ENCODE measurements at places on chromosomes 3 and 15.

DNA sequence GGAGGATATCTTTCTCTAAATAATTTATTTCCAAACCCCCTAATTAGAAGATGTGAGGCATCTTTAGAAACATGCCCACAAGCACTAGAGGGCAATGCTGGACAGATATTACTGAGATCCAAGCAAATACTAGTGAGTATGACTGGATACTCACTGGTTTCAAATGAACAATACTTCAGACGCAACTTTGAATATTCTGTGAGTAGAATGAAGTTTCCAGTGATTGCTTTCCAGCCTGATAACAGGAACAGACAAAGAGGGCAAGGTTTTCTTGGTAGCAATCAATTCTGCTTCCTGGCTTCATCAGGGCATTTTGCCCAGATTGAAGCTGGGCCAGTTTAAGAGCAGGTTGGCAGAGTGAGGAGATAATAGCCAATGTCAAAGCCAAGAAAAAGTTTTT, 442.6 kb upstream of the PDZRN3 start:
- H3K4me1 ChIP-seq: no peaks in the 10 kb centered on the region
- DNase-seq: peak; percentile 63
- H3K4me3 ChIP-seq: no peak overlapping the region

DNA sequence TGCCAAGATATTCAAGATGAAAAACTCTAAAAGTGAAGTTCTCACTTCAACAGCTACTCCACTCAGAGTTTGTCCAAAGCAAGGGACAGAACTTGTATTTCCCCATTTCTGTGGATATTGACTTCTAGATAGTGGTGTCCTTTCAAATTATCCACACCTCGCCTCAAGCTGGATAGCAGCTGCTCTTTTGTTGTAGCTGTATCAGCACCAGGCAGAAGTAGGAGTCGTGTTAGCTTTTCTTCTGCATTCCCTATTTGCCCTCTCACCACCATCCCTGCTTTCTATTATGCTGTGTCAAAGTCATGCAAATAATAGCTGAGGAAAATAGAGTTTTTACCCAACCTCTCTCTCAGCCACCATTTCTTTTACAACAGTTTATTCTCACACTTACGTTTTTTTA, 303.8 kb downstream of the EPHA3 start:
- no peaks in the 10 kb centered on the region for H3K27me3 ChIP-seq
- no peaks in the 10 kb centered on the region for H3K36me3 ChIP-seq
- H3K4me1 ChIP-seq: no peaks in the 10 kb centered on the region
- H3K27ac ChIP-seq: no peak overlapping the region
- no peak for DNase-seq
- H3K4me3 ChIP-seq: no peak overlapping the region

DNA sequence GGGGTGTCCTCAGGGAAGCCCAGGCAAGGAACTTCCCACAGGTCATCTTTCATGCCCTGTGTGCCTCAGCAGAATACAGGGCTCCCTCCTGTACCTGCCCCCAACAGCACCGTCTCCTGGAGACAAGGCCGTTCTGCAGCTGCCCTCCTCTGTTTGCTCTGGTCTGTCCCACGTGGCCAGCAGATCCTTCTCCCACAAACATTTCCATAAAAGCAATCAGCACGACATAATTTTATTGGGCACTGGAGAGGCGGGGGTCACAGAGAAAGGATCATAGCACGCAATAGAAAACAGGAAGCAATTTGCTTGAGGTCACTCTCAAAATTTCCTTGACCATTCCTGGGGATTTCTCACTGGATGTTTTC, 29.4 kb downstream of the STARD5 start:
- no peak for DNase-seq
- H3K27me3 ChIP-seq: no peaks in the 10 kb centered on the region
- peaks cover 5% of the 10 kb centered on the region for H3K4me1 ChIP-seq
- no peak overlapping the region for H3K27ac ChIP-seq
- no peaks in the 10 kb centered on the region for H3K36me3 ChIP-seq
- H3K4me3 ChIP-seq: no peak overlapping the region

DNA sequence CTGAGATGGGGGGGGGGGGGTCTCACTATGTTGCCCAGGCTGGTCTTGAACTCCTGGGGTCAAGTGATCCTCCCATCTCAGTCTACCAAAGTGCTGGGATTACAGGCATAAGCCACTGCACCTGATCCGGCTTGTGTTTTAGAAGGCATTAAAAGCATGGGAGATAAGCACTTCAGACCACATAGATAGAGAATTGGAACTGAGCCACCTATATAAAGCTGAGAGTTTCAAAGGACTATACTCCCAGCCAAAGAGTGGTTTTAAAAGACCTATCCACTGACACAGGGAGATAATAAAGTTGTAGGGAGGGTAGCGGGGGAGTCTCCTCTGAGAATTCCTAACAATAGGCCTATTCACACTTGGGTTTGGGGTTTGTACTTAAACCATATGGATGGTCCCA, 34.8 kb downstream of the DENND4A start:
- H3K27ac ChIP-seq: no peak overlapping the region
- no peak for DNase-seq
- H3K4me1 ChIP-seq: no peaks in the 10 kb centered on the region
- no peak overlapping the region for H3K4me3 ChIP-seq
- no peaks in the 10 kb centered on the region for H3K27me3 ChIP-seq

DNA sequence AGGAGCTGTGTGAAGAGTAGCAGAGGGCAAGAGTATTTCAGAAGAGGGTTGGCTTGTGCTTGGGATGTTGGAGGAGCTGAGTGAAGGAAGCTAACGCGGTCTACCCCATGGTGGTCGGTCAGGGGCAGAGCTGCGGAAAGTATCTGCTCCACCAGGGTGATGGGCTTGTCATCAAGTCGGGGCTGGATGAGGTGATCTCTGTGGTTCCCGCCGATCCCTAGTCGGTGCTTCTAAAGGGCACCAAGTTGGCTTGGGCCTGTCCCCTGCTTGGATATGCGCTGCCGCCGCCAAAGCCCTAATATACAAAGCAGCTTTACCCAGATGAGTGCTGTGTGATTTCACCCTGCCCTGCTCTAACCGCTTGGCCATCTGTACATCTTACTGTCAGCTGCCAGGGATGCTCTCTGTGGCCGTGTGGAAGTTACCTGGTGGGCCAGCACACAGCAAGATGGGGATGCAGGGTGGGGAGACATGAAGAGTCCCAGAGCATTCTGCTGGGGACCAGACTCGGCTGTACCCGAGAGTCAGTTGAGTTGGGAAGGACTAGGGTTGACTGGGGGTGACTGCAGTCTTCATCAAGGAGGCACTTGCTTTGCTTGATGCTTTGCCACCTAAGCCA, 226.1 kb upstream of the BHLHE40 start:
- H3K4me3 ChIP-seq: no peak overlapping the region
- H3K27me3 ChIP-seq: peaks cover 3% of the 10 kb centered on the region
- DNase-seq: no peak

- H3K27me3 ChIP-seq: no peaks in the 10 kb centered on the region
- no peak overlapping the region for H3K27ac ChIP-seq
- H3K36me3 ChIP-seq: no peaks in the 10 kb centered on the region
- no peak for DNase-seq
- no peaks in the 10 kb centered on the region for H3K4me1 ChIP-seq
These were observed 134.2 kb downstream of the WDR72 start for GRCh38 chr15:53625260-53625659.

DNA sequence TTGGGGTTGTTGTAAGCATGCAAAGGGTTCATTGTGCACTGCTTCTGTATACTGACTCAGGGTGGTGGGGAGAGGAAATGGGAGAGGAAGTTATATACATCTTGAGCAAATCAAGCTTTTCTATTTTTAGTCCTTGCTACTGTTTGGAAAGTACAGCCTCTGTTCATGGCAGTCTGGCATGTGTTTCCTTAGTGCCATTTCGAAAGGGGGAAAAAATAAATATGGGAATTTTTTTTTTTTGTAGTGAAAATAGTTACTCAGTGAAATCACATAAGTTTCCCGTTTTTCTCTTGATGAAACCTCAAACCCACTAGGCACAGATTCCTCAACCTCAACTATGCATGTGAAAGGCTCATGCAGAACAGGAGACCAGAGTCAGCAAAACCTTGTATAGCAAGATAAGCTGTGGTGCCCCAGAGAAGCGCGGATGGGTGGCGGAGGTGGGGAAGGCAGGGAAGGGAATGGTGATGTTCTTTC, 353.3 kb downstream of the LPP start:
- H3K36me3 ChIP-seq: no peaks in the 10 kb centered on the region
- peak overlapping the region; percentile 80 for H3K27ac ChIP-seq
- peaks cover 4% of the 10 kb centered on the region for H3K4me1 ChIP-seq
- H3K27me3 ChIP-seq: no peaks in the 10 kb centered on the region
- no peak overlapping the region for H3K4me3 ChIP-seq
- DNase-seq: peak; percentile 99

DNA sequence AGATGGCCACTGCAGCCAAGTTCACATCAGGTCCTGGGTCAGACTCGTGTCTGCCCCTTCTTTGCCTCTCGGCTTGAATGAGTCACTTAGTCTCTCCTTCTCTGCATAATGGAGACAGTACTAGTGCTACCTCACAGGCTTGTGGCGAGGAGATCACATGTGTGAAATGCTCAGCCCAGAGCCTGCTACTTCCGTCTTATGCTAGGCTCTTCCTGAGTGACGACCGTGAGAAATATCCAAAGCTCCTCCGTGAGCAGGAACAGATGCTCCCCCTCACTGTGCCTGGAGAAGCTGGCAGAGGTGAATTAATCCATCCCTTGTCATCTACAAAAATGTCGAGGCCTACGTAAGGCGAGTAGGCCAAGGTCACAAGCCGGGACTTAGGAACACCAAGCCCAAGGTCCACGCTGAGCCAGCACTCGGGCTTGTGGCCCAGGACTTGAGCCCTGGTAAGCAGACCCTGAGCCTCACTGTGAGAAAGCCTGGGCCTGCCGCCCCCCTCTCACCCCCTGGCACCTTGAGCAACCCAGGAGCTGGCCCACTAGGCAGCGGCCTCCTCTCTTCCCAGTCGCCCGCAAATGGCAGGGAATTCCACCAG, 17.9 kb downstream of the PAK6 start:
- no peak overlapping the region for H3K27ac ChIP-seq
- H3K27me3 ChIP-seq: peaks cover 51% of the 10 kb centered on the region
- H3K36me3 ChIP-seq: no peaks in the 10 kb centered on the region
- DNase-seq: peak; percentile 94

DNA sequence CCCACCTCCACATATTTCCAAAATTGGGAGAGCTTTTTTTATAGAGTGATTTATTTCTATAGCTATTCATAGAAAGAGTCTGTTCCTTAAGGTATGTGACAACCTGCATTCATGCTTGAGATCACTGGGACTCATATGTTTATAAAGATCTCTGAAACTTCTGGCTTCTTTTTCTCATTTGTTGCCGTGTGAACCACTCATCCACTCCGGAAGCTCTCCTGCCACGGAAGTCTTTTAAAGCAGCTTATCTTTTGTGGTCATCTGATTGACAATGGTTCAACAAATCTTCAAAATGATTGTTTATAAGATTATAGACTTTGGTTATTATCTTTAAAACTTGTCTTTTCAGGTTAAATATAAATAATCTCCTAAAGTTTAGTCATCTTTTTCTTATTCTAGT, 260.5 kb downstream of the C3orf38 start:
- H3K27ac ChIP-seq: no peak overlapping the region
- no peak for DNase-seq
- H3K4me3 ChIP-seq: no peak overlapping the region
- H3K36me3 ChIP-seq: no peaks in the 10 kb centered on the region
- no peaks in the 10 kb centered on the region for H3K27me3 ChIP-seq
- H3K4me1 ChIP-seq: no peaks in the 10 kb centered on the region

- peaks cover 59% of the 10 kb centered on the region for H3K36me3 ChIP-seq
- no peak for DNase-seq
- H3K4me3 ChIP-seq: no peak overlapping the region
- no peaks in the 10 kb centered on the region for H3K4me1 ChIP-seq
- no peak overlapping the region for H3K27ac ChIP-seq
- no peaks in the 10 kb centered on the region for H3K27me3 ChIP-seq
These were observed 28.6 kb upstream of the TEX264 start for GRCh38 chr3:51642462-51642861.

- DNase-seq: no peak
- no peak overlapping the region for H3K27ac ChIP-seq
- H3K36me3 ChIP-seq: no peaks in the 10 kb centered on the region
- no peak overlapping the region for H3K4me3 ChIP-seq
These were observed 611.7 kb downstream of the VGLL3 start for GRCh38 chr3:86379280-86379679.

DNA sequence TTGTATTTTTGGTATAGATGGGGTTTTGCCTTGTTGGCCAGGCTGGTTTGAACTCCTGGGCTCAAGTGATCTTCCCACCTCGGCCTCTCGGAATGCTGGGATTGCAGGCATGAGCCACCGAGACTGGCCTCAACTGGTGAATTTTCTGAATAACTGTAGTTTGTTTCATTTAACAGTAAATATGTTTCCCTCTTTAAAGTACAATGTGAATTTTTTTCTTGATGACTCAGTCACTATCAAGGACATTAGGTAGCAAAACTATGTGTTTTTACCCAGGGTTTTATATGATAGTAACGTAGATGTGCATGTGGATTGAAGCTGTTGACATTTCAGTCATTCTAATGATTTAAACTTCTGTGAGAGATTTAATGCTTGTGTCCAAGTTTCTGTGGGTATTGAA, 40.2 kb upstream of the MAPKBP1 start:
- peaks cover 66% of the 10 kb centered on the region for H3K36me3 ChIP-seq
- no peaks in the 10 kb centered on the region for H3K27me3 ChIP-seq
- no peak overlapping the region for H3K4me3 ChIP-seq

DNA sequence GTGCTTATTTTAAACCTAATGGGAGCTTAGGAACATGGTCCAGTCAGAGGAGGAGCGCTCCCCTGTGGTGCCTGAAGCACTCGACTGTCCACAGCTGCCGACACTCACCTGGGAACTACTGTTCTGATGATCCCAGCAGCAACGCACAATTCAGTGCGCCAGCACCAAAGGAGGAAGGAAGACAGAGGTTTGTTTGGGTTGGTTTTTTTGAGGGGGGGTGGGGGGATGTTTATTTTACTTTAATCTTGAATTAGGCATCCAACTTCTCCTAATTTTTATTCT, 48.8 kb upstream of the VGLL4 start:
- peaks cover 5% of the 10 kb centered on the region for H3K4me1 ChIP-seq
- H3K36me3 ChIP-seq: no peaks in the 10 kb centered on the region
- H3K27ac ChIP-seq: no peak overlapping the region
- H3K4me3 ChIP-seq: no peak overlapping the region

- H3K4me1 ChIP-seq: no peaks in the 10 kb centered on the region
- H3K4me3 ChIP-seq: no peak overlapping the region
- DNase-seq: no peak
- H3K36me3 ChIP-seq: peaks cover 13% of the 10 kb centered on the region
- no peaks in the 10 kb centered on the region for H3K27me3 ChIP-seq
These were observed 104.3 kb downstream of the NEO1 start for GRCh38 chr15:73156431-73157191.

DNA sequence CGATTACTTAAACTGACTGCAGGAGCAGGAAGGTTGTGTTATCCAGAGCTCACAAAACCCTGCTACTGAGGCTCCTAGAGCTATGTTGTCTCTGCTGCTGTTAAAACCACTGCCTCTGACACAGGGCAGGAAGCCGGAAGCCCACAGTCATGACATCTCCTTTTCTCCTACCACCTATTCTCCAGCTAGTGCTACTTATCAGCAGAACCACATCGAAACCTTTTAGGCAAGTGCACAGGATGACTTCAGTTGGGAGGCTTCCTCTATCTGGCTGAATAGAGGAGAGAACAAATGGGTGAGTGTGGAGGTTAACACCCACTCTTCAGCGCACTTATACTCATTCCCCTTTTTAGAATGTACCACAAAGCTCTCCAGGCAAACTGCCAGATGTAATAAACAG, 638.0 kb downstream of the OTOL1 start:
- no peaks in the 10 kb centered on the region for H3K4me1 ChIP-seq
- H3K4me3 ChIP-seq: no peak overlapping the region
- H3K27ac ChIP-seq: no peak overlapping the region
- H3K27me3 ChIP-seq: no peaks in the 10 kb centered on the region
